ENCODE measurements at places on chromosomes 3 and 15.

DNA sequence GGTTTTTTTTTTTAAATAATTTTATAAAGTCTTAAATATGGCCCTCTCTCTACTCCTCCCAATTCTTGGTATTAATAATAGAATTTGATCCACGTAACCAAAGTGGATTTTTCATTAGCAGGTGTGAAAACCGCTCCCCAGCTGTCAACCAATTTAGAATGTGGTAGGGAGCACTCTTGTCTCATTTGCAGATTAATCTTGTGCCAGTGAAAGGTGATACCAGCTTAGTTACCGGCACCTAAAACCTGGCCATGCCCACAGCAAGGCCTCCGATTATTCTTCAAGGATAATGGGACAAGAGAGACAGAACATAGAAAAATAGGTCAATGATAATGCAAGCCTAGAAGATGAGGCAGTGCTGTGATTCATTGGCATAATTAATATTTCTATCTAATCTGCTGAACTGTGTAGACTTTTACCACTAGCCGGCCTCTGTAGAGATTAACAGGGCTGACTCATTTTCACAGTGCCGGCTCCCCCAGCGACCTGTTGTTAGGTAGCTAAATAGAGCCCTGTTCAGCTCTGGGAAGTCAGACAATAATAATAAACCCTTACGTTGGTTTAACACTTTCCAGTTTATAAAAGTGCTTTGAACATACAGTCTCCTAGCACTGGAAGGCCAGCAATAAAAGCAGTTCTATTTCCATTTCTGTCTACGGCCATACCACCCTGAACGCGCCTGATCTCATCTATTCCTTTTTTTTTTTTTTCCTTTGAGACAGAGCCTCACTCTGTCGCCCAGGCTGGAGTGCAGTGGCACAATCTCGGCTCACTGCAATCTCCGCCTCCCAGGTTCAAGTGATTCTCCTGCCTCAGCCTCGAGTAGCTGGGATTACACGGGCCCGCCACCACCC, 102.9 kb downstream of the SHQ1 start:
- DNase-seq, result no peak

DNA sequence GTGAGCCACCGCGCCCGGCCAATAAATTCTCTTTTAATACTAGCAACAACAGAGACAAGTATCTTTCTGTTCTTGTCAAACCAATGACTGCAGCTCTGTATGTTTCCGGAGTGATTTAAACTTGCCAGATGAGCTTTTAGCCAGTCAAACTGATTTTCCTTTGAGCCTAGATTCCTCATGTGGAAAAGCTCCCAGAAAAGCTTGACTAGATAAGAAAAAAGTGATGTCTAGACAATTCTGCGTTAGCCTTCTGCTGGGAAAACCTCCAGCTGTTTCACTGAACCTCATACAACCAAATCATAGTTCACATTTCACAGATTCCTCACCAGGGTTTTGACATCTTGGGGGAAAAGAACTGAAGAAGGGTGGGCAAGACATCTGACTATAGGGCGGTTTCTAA, 78.6 kb downstream of the MAGI1 start:
- no peak for DNase-seq

- DNase-seq, result peak; percentile 10
These were observed 95.3 kb downstream of the SLC49A4 start for GRCh38 chr3:122890077-122890719.

DNA sequence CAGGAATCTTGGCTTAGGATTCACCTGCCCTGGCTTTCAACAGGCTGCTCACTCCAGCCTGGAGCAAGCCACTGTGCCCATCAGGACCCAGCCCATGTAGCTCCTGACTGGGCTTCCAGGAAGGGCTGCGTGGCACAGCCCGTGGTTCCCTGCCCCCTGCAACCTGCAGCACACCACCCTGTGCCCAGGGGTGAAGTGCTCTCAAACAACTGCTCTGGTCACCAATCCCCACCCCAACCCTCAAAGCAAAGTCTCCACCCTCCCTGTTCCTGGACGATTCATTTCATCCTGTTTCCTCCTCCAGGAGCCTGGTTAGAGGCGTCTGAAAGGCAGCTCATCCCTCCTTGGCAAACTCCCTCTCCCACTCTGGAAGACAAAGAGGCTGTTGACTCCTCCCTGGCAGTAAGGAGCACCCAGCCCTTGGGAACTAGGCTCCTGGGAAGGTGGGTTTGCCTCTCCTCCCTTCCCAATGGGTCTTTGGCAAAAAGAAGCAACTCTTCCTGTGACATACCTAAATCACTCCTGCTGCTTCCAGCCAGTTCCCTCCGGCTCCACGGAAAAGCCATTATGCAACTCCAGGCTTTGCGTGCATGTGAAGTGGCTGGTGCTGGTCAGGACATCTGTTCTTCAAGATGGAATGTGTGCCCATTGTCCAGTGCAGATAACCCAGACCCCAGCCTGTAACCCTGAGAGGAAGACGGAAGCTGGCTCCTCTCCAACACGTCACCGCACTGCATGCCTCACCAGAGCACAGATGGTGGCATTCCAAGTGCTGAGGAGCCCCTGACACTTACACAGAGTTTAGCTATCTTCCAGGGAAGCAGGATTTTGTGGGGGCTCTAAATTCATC, 29.1 kb upstream of the VIPR1 start:
- no peak for DNase-seq

DNA sequence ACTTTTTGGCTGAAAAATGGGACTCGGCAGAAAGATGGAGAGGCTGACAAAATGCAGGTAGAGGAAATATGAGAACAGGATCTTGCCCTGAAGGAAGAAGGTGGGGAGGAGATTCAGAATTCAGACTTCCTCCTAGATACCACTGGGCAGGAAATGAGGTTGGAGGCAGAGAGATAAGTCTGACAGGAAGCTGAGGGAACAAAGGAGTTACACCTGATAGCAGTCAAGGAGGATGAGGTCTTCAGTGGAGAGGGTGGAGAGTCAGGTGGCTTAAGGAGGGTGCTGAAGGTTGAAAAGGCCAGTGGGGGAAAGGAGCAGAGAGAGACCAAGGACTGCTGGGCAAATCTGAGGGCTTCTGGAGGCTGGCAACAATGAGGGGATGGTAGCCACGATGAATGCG, 56.8 kb downstream of the CCR4 start:
- no peak for DNase-seq

- no peak for DNase-seq
These were observed 406.0 kb upstream of the TMCO5A start for GRCh38 chr15:37528432-37528831.

- no peak for DNase-seq
These were observed 45.2 kb upstream of the PFN2 start for GRCh38 chr3:150015901-150016300.

GRCh38 chr3:9793161-9793781, 389 bp downstream of the ARPC4 start:
- peak; percentile 70 for DNase-seq

DNA sequence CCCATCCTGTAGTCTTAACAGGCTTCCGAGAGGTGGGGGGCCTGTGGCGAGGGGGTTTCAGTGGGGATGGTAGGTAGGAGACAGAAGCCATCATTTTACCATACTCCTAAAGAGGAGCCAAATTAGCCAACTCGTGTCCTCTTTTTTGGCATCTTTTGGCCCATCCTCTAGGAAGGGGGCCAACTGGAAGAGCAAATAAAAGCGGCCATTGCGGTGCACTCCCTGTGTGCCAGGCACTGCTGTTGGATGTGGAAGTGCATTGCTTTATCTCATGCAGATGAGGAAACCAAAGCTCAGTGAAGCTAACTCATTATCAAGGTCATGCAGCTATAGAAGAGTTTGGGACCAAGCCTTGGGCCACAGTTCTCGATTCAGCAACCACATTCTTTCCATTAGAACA, 6.1 kb downstream of the SEMA4B start:
- no peak for DNase-seq

DNA sequence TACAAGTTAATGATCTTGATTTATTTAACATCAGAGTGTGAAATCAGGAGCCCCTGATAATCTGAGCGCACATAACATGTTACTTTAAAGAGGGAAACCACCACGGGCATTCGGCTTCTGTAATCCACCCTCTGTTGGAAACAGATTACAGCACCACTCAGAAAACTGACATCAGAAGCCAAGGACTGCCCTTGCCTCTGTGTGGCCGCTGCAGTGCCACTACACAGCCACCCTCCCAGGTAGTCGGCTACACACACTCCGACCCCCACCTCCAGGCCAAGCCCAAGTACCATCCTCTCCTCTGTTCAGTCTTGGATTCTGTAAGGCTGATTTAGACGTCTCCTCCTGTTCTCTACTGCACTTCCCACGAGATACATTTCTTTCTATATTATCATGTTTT, 251.7 kb downstream of the GABRB3 start:
- DNase-seq, result no peak

- DNase-seq, result no peak
These were observed 446.8 kb downstream of the CHL1 start for GRCh38 chr3:643376-643775.

DNA sequence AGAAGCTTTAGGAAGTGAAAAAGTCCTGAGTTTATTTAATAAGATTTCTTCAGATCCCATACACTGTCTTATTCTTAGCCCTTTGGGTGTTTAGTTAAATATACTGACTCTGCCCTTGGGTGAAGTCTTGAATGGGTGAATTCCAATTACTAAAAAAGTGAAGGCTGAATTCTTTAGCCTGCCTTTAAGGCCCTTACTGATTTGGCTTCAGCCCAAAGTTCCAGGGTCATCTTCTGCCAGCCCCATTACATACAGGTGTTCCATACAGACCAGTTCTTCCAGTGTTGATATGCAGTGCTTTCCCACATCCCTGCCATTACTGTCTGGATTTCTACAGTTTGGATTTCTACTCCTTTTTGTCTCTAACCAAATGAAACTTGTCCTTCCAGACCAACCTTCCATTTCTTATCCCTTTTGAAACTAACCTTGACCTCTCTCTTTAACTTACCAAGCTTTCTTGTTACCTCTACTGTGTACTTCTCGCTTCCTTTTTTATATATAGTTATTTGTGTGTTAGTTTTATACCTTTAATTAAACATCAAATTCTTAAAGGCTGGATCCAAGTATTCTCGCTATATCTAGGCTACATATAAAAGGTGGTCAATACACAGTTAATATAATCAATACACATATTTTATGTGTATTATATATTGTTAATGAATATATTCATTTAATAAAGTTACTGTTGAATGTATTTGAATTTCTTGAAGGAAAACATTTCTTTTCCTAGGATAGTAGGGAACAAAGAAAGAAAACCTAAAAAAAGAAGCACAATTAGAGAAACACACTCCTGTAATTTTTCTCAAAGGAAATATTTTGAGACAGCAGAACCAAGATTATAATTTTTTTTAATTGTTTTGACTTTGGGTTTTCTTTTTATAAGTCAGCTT, 15.0 kb downstream of the MBNL1 start:
- DNase-seq, result no peak

DNA sequence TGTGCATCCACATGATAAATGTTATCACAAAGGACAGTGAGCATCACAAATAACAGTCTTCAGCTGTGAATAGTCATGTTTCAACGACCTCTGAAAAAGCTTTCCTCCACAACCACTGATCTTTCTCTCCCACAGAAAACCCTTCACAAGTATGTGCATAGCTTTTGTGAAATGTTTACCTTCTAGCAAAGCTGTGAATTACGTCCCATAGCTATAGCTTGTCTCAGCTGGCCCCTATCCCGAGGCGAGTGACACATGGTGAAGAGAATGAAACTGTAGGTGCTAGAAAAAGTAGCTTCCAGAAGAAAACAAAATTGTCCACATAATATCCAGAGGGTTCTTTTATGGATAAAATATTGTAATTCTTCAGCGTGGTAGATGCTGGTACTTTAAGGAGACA, 182.0 kb downstream of the FGF12 start:
- DNase-seq, result no peak

DNA sequence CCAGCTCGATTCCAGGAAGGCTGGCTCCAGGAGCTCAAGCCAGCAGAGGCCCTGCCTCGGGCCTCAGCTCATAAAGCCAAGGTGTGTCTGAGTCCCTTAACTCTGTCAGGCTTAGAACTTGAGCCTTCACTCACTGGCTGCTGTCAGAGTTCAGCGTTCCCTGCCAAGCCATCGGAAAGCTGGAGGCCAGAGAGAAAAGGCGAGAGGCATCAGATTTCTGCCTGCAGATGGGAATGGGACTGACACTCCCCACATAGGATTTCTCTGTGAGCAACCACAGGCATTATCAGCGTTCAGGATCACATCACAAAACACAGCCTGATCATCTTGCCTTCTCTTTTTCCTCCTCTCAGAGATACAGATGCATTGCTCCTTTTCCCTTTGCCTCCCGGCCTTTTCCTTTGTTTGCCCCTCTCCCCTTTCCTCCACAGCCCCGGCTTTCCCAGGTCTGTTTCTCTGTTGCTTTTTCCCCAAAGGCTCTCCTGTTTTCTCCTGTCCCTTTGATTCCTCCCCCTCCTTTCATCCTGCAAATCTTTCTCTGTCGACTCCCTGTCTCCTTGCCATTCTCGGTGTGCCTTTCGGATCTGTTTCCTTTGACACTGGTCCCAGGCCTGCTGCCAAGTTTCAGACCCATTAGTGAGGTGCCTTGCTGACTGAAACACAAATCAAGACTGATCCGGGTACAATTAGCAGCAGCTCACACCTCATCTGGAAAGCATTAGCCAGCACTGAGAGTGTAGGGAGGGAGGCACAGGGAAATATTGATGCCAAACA, 44.5 kb upstream of the BOC start:
- no peak for DNase-seq

GRCh38 chr3:175902226-175902625, 1043.1 kb downstream of the NAALADL2 start:
- no peak for DNase-seq

GRCh38 chr3:10411598-10412332, 90.9 kb upstream of the SEC13 start:
- DNase-seq, result no peak

DNA sequence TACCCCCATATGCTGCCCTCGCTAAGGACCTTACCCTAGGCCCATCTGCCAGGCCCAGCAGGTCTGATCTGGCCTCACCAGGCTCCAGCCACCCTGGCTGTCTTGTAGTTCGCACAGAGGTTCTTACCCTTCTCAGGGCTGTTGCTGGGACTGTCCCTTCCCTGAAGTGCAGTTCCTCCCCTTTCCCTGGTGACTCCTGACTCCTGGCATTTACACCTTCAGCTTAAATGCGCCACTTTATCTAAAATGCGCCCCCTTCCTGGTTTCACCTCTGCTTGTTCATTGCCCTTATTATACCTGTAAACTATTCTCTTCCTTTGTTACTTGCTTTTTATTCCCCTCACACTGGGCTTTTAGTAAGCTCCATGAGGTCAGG, 835 bp upstream of the TTLL3 start:
- no peak for DNase-seq

DNA sequence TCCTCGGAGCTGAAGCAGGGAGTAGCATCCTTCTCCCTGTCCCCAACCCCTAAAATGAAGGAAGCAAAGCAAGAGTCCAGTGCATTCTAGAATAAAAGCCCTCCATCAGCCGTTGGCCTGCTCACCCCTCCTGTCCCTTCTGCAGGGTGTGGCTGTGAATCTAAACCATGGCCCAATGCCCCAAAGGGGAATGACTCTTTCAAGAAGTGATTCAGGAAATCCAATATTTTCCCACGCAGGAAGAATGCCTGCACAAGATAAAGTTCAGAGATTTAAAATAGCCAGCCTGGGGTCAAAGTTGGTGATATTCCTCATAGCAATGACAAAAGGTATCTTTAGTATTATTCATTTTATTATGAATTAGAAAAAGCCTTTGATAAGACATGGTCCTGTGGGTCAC, 38.5 kb downstream of the SLCO2A1 start:
- no peak for DNase-seq

GRCh38 chr3:12891985-12892839, 50.8 kb upstream of the RPL32 start:
- DNase-seq, result peak; percentile 55

GRCh38 chr15:39144613-39145499, 436.0 kb upstream of the THBS1 start:
- DNase-seq, result no peak
